ENCODE measurements at places on chromosomes 1 and 21. TPM values are rescaled to one million over a fixed set of nuclear protein-coding genes. Genes with fewer than 3 reads are reported as not detected.

S100A8 gene
- 266 TPM for total RNA-seq

DIO1 gene
- not detected for total RNA-seq

CFAP45 gene
- 1.9 TPM for total RNA-seq

HAPLN2 gene
- 0.78 TPM for total RNA-seq

GPR61 gene
- total RNA-seq, result not detected

RIPK4 gene
- total RNA-seq, result 10.9 TPM

NCAM2 gene
- total RNA-seq, result 15.9 TPM

PAPPA2 gene
- total RNA-seq, result 0.17 TPM

ZBTB48 gene
- 31.5 TPM for total RNA-seq

GJA4 gene
- 20.0 TPM for total RNA-seq

FOXO6 gene
- 0.43 TPM for total RNA-seq

FMO5 gene
- 95.9 TPM for total RNA-seq

BGLAP gene
- total RNA-seq, result 2.4 TPM

OR2G6 gene
- total RNA-seq, result not detected

TMEM51 gene
- total RNA-seq, result 14.7 TPM

TMPRSS2 gene
- 83.6 TPM for total RNA-seq

IVL gene
- not detected for total RNA-seq

OLFML3 gene
- total RNA-seq, result 43.5 TPM

CHRM3 gene
- 5.4 TPM for total RNA-seq

CD101 gene
- total RNA-seq, result 37.4 TPM

TMEM234 gene
- total RNA-seq, result 22.3 TPM

NAV1 gene
- 34.1 TPM for total RNA-seq

ITPKB gene
- total RNA-seq, result 44.1 TPM

ADCY10 gene
- total RNA-seq, result 0.29 TPM

LEMD1 gene
- total RNA-seq, result 2.1 TPM

FCMR gene
- 12.6 TPM for total RNA-seq

PKLR gene
- not detected for total RNA-seq

CELA2A gene
- not detected for total RNA-seq

GBP6 gene
- total RNA-seq, result 0.12 TPM

OR2L5 gene
- not detected for total RNA-seq

C1orf94 gene
- not detected for total RNA-seq

ADPRS gene
- total RNA-seq, result 26.9 TPM

DNAJC28 gene
- total RNA-seq, result 2.3 TPM

CLEC20A gene
- not detected for total RNA-seq

HSD3B1 gene
- total RNA-seq, result not detected

S100A9 gene
- 418 TPM for total RNA-seq

SPOCD1 gene
- 31.4 TPM for total RNA-seq

LY9 gene
- 3.3 TPM for total RNA-seq

IQCC gene
- 1.2 TPM for total RNA-seq

OLIG1 gene
- total RNA-seq, result 1.6 TPM

AMIGO1 gene
- total RNA-seq, result 13.3 TPM

DNASE2B gene
- total RNA-seq, result 21.7 TPM

EPHA10 gene
- total RNA-seq, result 1.4 TPM

AQP10 gene
- total RNA-seq, result 0.64 TPM

GUCA2A gene
- total RNA-seq, result not detected

MCOLN2 gene
- total RNA-seq, result 10.1 TPM

NPPB gene
- 0.81 TPM for total RNA-seq

SMCP gene
- total RNA-seq, result not detected

ACKR1 gene
- total RNA-seq, result 146 TPM

IFNAR2 gene
- total RNA-seq, result 32.4 TPM

DENND2D gene
- 78.2 TPM for total RNA-seq

MROH9 gene
- total RNA-seq, result not detected

S100A7 gene
- total RNA-seq, result not detected

RSPO1 gene
- 9.1 TPM for total RNA-seq

LRRC8B gene
- total RNA-seq, result 22.3 TPM

LHX8 gene
- total RNA-seq, result not detected

AADACL3 gene
- not detected for total RNA-seq
